Iris pigment epithelial cell (primary cell): ENCODE measurements at places on chromosomes 5 and 9.

DNA sequence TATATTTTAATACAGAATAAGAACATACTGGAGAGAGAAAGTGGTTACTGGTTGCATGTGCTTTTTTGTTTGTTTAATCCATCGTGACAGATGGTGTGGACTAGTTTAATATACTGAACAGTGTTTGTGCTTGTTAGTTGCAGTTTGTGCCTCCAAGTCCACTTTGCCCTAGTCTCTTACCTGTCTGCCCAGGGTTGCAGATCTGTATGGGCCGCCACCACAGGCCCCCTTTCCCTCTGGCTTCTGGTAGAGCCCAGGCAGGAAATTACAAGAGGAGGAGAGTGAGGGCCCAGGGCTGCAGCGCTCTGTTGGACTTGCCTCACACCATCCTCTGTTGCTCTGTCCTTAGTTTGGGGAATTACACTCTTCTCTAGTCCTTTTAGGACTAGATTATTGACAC lies 166.4 kb downstream of the KDM4C start:
- no peak for DNase-seq

DNA sequence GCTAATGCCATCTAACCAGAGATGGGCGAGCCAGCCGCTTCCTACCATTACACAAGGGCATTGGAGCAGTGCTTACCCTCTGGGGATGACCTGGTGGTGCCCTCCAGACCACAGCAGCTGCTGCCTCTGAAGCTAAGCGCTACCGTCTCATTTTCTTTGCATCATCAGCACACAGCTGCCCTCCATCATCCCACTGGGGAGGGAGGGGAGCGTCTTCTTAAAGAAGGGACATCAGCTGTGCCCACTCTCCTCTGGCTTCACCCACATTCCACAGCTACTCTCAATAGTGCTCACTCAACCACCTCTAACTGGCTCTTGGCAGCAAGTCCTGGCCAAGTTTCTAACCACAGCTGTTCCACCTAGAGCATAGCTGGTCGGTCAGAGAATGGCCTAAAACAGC lies 503.4 kb downstream of the NFIB start:
- peak; percentile 47 for DNase-seq

- DNase-seq: no peak
Measured at GRCh38 chr9:90815183-90815943, 13.7 kb downstream of the SYK start.

DNA sequence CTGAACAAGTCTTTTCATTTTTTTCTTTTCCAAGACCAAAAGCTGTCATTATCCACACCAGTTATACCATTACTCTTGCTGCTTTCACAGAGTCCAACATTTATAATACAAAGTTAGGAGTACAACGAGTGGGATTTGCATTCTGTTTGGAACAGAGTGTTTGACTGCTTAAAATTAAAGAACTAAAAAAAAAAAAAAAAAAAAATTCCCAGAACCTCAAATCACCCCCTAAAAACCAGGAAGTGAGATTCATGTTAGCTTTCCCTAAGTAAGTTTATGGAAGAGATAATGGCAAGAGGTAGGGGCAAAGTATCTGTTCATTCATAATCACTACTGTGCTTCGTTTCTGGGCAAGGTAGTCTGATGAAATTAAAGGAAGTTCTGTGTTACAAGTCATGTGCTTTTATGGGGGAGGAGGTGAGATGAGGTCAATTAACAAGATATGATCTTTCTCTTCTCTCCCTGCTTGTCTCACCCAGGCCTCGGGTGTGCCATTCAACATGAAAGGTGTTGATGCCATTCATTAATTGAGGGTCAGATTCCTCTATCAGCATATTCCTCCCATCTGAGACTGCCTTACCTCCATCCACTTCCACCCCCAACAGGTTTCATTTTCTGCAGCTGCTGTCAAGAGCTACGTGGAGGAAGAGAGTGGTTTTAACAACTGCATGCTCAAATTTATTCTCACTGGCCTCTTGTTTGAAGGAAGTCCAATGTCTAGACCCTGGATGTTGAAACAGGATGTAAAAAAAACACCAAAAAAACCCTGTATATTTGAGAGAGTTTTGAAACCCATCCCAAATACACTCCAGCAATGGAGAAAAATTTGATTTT lies 58.1 kb downstream of the MARCHF3 start:
- DNase-seq: peak; percentile 63

- DNase-seq: peak; percentile 44
Measured at GRCh38 chr5:671459-672328, 21.5 kb downstream of the TPPP start.

- peak; percentile 48 for DNase-seq
Measured at GRCh38 chr5:171444582-171444981, 25.1 kb downstream of the FGF18 start.

DNA sequence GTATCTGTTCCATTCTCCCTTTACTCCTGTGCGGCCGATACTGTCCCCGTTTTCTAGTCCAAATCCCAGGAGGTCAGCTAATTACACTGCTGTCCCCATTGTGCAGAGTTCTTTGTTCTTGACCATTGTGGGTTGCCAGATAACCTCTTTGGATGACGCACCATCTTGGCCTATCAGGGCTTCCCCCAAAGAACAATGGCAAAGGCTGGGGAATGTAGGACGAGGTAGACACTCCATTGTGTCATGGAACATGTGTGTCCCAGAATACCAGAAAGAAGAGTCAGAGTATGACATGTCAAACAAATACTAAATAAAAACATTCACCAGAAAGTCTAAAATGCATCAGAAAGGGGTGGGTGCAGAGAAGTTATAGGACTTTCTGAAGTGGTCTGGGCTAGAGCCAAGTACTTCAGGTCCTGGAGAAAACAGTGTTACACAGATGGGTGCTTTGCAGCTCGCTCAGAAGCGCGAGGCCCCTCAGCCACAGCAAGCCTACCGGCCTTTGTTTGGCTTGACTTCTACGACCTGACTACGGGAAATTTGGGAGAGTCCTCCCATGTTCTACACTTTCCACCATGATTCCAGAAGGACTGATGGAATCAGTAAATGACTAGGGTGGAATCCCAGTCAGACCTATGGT lies 83.2 kb upstream of the SSBP2 start:
- no peak for DNase-seq

- DNase-seq: no peak
Measured at GRCh38 chr9:79152306-79152705, 419.5 kb upstream of the TLE4 start.

- no peak for DNase-seq
Measured at GRCh38 chr9:124415852-124416484, 726 bp upstream of the PSMB7 start.

GRCh38 chr9:137685741-137686420 lies 67.1 kb downstream of the EHMT1 start:
- DNase-seq: peak; percentile 81

GRCh38 chr5:72154076-72154756 lies 46.9 kb downstream of the MAP1B start:
- no peak for DNase-seq

- no peak for DNase-seq
Measured at GRCh38 chr9:137956039-137956438, 78.5 kb downstream of the CACNA1B start.

GRCh38 chr5:25500635-25501034 lies 855.9 kb upstream of the CDH10 start:
- DNase-seq: no peak

DNA sequence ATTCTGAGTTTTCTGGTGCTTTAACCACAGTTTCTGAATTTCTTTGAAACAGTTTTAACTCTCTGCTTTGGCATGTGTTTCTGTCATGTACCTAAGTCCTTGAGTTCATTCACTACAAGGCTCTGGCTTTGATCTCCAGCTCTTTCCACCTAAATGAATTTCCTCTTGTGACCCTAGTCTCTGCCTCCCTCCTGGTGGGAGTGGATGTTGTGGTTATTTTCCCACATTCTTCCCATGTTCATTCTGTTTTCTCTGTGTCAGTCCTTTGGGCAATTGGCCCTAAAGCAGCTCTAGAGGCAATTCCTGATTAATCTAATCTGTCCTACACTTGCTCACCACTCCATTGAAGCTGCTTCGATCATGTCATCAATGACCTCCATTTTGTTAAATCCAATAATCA lies 28.4 kb upstream of the DPYSL3 start:
- DNase-seq: peak; percentile 34

DNA sequence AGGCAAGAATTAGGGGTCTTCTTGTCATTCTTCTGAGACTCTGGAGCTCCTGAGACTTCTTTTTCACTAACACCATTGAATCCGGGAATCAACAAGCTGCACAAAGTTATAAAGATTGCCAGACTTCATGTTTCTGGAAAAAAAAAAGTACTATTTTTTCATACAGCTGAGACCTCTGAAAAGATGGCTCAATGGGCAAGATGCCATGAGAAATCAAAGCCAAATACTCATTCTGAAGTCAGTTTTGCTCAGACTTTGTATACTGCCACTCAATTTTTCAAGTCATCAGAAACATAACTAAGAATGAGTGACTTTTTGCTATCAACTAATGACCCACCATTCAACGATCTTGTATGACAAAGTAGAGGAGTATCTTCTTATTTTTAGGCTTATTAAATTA lies 512.0 kb downstream of the RAB3C start:
- peak; percentile 58 for DNase-seq

DNA sequence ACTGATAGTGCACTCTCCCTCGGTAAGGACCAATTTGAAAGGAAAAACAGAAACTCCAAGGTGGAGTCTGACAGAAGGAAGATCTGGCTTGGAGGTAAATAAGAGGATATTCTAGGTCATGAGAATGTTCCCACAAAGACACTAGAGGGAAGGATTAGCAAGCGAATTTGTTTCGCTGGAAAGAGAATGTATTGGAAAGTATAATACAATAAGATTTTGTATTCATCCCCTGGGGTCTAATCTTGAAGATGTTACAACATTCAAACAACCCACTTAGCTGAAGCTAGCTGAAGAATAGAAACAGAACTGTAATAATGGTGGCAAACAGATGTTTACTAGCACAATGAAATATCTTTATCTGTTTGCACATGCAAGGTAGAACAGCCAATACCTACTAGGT lies 158.7 kb downstream of the GNAQ start:
- no peak for DNase-seq

DNA sequence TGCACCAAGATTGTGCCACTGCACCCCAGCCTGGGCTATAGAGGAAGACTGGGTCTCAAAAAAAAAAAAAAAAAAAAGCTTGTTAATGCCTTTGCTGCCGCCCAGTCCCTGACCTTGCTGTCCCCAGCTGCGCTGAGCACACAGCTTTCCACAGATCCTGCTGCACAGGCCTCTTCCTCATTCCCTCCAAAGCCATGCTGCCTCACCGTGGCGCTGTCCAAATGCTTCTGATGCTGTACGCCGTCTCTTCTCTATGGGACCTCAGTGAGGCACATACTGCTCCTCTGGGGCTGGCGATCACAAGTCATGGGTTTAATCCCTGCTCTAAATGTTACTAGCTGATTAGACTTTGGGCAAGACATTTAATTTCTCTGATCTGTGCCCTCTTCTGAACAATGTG lies 234.1 kb downstream of the FBXL7 start:
- DNase-seq: no peak

DNA sequence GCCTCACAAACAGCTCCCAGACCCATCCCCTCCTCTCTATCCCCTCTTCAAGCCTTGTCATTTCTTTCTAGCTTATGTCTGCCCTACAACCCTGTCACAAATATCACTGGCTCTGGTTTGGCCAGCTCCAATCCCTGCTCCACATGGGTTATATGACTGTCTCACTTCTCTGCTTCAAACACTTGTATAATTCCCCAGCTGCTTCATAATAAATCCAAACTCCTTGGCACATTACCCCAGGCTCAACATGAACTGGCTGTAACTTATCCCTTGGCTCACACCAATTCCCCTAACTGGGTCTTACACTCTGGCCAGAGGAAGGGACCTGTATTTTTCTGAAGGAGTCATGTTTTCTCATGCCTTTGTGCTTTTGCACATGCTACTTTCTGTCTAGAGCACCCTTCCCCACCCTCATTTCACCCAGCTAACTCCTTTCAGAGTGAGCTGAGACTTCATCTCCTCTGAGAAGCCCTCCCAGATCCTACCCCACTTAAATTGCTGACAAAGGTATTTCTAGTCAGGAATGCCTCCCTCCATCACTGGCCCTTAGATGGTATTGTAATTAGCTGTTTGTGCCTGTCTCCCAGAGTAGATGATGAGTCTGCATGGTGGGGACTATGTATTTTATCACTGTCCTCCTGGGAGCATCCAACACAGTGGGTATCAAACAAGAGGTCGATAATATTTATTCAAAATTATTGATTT lies 5.3 kb downstream of the PRXL2C start:
- DNase-seq: no peak

- DNase-seq: no peak
Measured at GRCh38 chr9:113177251-113177650, 26.4 kb downstream of the SLC31A2 start.

- DNase-seq: no peak
Measured at GRCh38 chr9:101097210-101097609, 68.7 kb downstream of the PLPPR1 start.

GRCh38 chr5:176187276-176188062 lies 50.8 kb upstream of the SIMC1 start:
- DNase-seq: no peak

DNA sequence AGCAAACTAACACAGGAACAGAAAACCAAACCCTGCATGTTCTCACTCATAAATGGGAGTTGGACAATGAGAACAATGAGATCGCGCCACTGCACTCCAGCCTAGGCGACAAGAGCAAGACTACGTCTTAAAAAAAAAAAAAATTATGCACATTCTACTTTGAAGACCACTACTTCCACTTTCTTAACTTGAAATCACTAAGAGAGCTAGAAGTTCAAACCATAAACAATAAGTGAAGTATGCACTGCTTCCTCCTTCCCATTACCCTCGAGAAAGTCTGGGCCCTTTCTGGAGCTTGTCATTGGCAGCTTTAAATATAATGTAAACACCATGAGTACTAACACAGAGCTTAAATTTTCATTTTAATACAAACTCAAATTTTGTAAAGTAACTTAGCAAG lies 94.9 kb downstream of the TLE1 start:
- no peak for DNase-seq

GRCh38 chr9:90251316-90251715 lies 391.3 kb downstream of the DIRAS2 start:
- no peak for DNase-seq

DNA sequence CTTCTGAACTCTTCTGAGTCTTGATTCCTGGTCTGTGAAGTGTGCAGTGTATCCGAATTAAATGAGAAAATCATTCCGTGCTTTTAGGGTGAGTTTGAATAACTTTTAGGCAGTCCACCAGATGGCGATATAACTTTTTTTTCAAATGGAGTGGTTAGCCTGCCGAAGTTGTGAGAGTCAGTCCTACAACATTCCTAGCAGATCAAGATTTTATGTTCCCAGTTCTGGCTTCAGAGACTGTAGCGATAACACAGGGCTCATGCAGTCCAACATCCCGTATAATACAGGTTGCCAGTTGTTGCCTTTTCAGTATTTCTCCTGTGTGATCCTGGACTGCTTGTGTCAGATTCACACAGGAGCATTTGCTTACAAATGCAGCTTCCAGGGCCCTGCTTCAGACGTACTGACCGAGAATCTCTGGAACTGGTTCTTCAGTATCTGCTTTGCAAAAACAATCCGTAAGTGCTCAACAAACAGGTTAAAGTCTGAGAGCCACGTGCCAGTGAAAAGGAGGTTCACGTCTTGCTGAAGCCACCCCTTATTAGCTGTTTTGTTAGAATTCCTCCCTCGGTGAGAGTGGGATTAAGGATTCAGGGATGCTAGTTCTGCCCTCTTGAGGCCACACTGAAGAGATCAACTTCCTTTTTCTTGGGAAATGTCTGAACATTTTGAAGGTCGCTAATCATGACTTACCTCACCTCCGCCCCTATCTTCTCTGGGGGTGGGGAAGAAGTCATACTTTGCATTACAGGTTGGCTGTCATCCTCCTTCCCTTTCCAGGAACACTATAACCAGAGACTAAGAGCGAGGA lies 22.8 kb downstream of the SMIM3 start:
- DNase-seq: peak; percentile 76

GRCh38 chr5:31196309-31196708 lies 2.8 kb downstream of the CDH6 start:
- DNase-seq: peak; percentile 33

- peak; percentile 17 for DNase-seq
Measured at GRCh38 chr5:20497356-20497755, 509.4 kb upstream of the CDH18 start.
